Suppressor macrophage (primary cell): ENCODE measurements at places on chromosomes 16 and 17.

- no peak for DNase-seq
Observed at GRCh38 chr16:66706506-66706880, 9.9 kb upstream of the CMTM4 start.

DNA sequence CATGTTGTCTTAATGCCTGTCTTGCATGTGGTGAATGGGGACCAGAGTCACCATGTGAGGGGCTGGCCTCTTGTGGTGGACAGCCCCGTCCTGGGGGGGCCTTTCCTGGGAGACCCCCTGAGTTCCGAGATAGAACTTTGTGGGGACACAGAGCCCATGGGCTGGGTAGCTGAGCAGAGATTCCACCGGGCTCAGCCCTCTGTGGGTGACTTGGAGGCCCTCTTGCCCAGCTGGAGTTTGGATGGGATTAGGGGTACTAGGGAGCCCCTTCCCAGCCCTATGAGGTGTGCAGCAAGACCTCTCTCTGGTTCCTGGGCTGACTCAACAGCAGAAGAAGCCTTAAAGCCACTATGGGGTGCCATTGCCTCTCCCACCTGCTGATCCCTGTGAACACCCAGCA lies 38.1 kb downstream of the MRC2 start:
- no peak for DNase-seq

DNA sequence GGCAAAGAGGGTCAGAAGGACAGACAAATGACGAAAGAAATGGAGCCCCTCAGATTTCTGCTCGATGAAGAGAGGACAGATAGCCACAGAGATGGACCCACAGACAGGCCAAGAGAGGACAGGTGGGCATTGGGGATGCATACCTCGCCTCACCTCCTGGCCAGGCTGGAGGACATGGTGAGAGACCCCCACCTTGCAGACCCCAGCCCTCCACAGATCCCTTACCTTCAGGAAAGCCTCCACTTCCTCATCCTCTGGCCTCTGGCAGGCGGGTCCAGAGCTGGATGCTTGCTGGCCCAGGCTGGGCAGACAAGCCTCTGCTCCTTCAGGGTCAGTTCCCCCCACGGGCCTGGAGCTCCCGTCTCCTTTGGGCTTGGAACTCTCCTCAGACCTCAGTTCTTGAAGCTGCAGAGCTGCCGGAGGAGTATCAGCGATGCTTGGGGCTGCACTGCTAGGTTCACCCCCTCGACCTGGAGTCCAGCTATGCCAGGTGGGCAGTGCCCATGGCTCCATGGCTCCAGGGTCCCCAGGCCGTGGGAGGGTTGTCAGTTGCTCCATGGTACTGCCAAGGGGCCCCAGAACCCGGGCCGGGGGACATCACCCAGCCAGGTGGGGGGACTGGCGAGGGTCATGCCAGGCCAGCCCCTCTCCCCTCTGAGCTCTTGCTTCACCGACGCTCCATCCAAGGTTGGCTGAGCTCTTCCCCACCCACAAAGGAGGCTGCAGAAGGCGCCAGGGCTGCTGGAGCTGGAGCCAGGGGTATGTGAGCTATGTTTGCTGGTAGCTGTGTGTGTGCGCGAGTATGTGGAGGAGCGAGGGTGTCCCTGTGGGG lies 1.0 kb downstream of the TSPOAP1 start:
- DNase-seq, result peak; percentile 55

GRCh38 chr17:39209317-39210092 lies 9.4 kb downstream of the RPL19 start:
- DNase-seq, result peak; percentile 83

DNA sequence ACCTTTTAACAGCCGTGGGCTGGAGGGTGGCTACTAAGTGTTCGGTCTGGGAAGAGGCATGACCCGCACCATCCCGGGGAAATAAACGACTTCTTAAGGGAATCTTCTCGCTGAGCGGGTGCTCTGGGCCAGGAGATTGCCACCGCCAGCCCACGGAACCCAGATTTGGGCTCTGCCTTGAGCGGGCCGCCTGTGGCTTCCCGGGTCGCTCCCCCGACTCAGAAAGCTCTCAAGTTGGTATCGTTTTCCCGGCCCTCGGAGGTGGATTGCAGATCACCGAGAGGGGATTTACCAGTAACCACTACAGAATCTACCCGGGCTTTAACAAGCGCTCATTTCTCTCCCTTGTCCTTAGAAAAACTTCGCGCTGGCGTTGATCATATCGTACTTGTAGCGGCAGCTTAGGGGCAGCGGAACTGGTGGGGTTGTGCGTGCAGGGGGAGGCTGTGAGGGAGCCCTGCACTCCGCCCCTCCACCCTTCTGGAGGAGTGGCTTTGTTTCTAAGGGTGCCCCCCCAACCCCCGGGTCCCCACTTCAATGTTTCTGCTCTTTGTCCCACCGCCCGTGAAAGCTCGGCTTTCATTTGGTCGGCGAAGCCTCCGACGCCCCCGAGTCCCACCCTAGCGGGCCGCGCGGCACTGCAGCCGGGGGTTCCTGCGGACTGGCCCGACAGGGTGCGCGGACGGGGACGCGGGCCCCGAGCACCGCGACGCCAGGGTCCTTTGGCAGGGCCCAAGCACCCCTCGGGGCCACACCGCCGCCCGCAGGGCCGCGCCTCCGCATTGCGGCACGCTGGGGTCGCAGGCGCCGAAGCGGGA lies 3.6 kb upstream of the CBX4 start:
- DNase-seq, result peak; percentile 26

- DNase-seq, result no peak
Observed at GRCh38 chr16:86477642-86478041, 32.7 kb upstream of the FOXF1 start.

DNA sequence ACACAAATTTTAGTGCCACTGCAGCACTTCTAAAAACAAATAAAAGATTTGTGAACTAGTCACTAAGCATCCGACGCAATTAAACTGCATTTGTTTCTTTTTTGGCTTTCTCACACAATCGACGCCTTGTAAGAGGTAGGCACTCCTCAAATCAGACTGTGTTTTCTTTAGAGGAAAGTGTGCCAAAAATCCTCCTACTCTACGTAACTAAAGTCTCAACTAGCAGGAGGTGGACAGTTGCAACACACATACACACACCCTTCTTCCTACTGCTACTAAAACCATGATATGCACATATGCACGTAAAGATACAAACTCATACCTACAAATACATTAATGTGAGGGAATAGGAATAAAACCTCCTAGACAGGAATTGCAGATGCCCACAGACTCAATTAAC lies 844.7 kb upstream of the SOX9 start:
- DNase-seq, result no peak

DNA sequence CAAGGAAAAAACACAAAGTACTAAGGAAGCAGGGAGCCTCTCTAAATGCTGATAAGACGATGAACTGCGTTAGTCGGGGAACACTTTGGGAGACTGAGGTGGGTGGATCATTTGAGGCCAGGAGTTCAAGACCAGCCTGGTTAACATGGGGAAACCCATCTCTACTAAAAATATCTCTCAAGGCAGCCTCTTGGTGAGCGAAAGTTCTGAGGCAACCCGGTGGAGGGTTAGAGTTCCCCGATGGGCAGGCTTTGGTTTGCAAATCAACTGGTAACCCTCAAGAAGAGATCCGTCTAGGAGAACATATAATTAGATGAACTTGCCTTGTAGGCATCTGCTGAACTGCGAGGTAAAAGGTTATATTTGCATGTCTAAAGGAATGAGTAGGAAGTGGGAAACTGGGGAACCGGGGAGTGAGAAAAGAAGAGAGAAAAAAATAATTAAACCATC lies 44.6 kb downstream of the WSB1 start:
- DNase-seq, result no peak

GRCh38 chr16:47727131-47727530 lies 266.0 kb downstream of the PHKB start:
- DNase-seq, result no peak

DNA sequence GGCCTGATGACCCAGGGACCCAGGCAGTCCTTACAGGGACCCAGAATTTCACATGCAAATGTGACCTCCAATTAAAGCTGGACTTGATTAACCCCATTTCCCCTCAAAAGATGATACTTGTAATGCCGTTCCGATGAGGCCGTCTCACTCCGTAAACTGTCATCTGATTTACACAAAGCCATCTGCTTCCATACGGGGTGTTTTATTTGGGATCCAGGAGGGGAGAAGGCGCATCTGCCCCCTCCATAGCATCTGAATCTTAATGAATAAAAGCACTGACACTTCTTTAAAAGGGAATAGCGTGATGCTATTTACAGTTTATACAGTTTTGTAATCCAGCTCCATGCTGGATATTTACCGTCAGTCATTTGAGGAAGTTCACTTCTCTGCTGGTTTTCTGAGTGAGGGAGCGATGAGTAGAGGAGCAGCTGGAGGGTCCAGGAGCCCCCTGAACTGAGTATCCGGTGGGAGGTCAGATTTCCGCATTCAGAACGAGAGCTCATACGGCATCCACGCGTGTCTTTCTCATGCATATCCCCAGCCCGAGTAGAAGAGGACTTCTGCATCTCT lies 452.7 kb downstream of the WWOX start:
- no peak for DNase-seq

DNA sequence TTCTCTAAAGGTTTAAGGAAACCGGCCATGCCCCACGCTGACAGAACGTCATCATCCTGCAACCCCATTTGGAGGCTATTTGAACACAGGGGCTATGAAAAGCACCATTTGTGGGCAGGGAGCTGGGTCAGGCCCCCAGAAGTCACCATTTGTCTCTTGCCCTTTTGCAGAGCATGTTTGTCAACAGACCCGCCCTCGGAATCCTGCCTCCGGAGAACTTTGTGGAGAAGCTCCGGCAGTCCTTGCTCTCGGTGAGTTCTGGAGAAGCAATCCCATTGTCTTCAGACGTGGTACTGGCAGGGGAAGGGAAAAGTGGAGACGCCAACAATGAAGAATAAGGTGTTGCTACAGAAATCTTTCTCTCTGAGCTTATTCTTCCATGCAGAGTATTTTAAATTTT lies 33.5 kb downstream of the TMEM186 start:
- DNase-seq, result no peak

DNA sequence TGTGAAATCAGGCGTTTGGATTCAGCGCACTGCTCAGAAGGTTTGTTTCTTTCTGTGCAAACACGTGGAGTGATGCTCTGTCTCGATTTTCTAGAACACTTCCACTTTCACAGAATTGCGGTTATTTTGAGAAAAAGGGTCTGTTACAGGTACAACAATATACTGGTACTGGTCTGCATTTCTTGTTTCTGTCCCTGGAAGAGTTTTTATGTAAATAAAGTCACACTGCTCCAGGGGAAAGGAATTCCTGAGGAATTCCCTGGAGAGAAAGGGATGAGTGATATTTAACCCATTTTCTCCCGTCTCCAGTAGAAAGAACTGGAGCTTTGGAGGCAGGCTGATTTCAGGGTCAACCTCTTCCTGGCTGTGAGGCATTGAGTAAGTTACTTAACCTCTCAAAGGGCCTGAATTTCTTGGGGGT lies 16.2 kb upstream of the RMI2 start:
- DNase-seq, result no peak

DNA sequence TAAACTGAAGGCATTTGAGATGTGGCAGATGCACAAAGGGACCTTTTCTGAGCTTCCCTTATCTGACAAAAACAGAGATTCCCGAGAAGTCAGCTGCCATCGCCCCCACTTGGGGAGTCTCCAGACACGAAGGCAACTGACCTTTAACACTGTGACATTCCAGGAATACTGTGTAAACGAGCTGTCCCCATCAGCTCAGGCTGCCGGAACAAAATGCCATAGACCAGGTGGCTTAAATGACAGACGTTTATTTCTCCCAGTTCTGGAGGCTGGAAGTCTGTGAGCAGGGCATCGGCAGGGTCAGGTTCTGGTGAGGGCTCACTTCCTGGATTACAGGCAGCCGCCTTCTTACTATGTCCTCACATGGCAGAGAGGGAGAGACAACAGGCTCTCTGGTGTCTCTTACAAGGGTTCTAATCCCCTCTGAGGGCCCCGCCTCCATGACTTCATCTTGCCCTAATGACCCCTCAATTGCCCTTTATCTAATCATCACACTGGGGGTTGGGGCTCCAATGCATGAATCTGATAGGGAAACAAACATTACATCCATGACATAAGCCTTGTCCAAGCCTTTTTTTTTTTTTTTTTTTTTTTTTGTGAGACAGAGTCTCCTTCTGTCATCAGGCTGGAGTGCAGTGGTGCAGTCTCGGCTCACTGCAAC lies 178.5 kb upstream of the RPL38 start:
- no peak for DNase-seq

DNA sequence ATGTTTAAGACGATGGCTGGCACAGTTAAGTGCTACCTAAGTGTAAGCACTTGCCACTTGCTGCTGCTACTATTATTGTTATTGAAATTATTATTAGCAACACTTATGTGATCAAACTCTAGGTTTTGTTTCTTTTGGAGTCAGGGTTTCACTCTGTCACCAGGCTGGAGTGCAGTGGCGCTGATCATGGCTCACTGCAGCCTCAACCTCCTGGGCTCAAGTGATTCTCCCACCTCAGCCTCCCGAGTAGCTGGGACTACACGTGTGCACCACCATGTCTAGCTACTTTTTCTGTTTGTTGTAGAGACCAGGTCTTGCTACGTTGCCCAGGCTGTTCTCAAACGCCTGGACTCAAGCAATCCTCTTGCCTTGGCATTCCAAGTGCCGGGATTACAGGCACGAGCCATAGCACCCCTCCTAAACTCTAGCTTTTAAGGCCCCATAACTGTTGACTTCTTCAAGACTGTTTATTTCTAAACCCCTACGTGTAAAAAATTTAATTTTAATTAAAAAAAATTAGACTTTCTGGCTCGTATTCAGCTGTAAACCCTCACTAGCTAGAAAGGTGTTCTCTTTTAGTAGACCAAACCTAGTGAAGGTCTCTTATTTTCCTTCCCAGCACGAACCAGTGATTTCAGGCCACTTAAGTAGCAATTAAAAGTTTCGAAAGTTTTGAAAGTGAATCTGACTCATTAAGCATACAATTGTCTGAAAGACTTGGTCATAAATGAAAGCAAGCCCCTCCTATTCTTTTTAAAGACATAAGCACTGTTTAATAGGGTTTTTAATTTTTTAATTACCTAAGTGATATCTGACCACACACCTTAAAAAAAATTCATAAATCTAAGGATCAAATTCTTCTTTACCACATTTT lies 11.7 kb upstream of the SCNN1B start:
- DNase-seq, result no peak

- DNase-seq, result no peak
Observed at GRCh38 chr16:11836650-11837244, 14.6 kb downstream of the RSL1D1 start.

DNA sequence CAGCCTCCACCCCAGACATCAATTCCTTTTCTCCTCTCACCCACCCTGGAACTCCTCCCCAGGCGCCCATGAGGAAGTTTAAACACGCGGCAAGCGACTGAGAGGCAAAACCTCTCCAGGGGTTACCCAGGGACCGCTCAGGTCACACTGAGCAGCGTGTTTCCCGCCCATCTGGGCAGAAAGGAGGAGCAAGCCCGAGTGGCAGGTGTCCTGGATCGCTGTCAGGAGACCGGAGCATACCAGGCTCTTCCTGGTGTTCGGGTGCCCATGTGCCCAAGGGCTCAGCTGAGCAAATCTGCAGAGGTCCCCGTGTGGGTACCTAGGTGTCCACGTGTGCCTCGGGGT lies 491 bp downstream of the SLC25A19 start:
- DNase-seq, result peak; percentile 72
